ENCODE measurements at places on chromosomes 3 and 15. TPM values are rescaled to one million over a fixed set of nuclear protein-coding genes. Genes with fewer than 3 reads are reported as not detected.
A peak's percentile ranks its signal among the peaks of the same experiment; 100 is the strongest.

Gene HDGFL3
- total RNA-seq = 29.0 TPM

Gene SOX14
- not detected for total RNA-seq

DNA sequence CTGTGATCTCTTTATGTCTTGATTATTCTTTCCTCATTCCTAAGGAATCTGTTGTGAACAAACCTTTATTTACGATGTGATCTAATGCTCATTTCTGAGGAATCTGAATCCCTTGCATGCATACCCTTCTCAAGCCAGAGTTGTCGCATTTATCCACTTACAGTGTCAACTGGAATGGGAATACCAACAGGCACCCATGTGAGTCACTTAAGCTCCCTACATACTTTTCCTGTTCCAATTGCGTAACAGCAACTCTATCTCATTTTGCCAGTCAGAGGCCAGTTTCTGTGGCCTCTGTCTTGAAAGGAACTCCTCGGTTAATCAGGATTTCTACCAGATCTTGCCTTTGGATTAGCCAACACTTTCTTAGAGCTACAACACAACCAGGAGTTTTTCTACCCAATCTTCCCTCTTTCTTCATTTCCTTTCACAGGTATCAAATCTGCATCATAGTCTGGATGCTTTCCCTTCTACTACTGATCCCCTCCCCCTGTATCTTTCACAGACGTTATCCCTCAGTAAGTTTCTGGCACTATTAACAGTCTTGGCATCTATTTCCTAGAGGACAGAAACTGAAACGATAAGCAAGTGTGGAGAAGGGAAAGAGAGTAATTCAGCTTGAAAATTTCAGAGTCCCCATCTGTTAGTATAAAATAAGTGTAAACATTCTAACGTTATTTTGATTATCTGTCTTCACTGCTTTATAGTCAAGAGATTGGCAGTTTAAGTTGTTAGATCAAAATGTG, 66.8 kb upstream of the BCHE start:
- no peak overlapping the region for H3K4me3 ChIP-seq
- H3K4me1 ChIP-seq = no peaks in the 10 kb centered on the region
- H3K27me3 ChIP-seq = no peaks in the 10 kb centered on the region
- no peaks in the 10 kb centered on the region for H3K36me3 ChIP-seq
- DNase-seq = no peak

DNA sequence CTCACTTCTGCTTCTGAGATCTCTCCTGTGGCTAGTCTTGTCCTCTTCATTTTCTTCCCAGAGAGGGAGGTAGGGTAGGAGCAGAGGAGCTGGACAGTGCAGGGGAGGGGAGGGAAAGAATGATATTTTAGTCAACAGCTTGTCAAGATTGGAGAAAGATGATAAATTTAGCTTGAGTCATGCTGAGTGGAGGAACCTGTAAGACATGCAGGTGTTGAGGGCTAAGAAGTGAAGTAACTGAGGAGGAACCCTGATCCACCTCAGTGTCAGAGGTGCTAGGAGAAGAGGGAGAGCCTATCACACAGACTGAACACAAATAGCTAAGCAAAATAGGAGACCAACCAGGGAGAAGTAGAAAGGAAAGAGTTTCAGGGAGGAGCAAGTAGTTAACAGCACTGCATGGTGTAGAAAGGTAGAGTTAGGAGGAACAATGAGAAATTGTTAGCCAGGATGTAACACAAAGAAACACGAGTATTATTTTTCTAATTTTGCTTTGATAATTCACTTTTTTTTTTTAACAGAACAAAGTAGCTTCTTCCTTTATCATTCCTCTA, 108.2 kb upstream of the CHRM5 start:
- H3K4me1 ChIP-seq = no peaks in the 10 kb centered on the region
- no peaks in the 10 kb centered on the region for H3K36me3 ChIP-seq
- H3K27me3 ChIP-seq = no peaks in the 10 kb centered on the region
- no peak for DNase-seq
- H3K27ac ChIP-seq = no peak overlapping the region

- H3K27ac ChIP-seq = no peak overlapping the region
- no peak for DNase-seq
- H3K4me1 ChIP-seq = no peaks in the 10 kb centered on the region
- no peaks in the 10 kb centered on the region for H3K36me3 ChIP-seq
Measured at GRCh38 chr15:26146202-26146601, 283.1 kb upstream of the ATP10A start.

DNA sequence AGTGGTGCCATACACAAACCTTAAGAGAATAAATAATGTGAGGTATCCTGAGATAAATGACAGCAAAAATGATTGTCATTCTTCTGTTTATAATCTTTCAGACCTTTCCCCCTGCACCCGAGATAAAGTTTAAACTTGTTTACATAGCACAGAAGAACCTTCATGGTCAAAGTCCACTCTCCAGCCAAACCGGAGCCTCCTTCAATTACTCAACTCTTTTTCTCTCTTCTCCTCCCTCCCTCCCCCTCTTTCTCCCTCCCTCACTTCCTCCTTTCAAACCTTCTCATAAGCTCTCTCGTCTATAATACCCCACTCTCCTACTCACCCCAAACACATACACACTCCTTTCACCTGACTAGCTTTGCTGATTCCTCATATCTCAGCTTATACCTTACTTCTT, 198.9 kb downstream of the EFHB start:
- H3K36me3 ChIP-seq = no peaks in the 10 kb centered on the region
- DNase-seq = no peak
- H3K27ac ChIP-seq = no peak overlapping the region

GRCh38 chr15:29822100-29822683, at the start of gene TJP1:
Gene TJP1, minus strand, starts transcription at chr15:29822468. Its CDS starts 440 bp downstream, at chr15:29822028.
- H3K27ac ChIP-seq = peak within 1 kb of the TSS; percentile 94
- DNase-seq = peak; percentile 69
- no peaks in the 10 kb centered on the region for H3K36me3 ChIP-seq
- peak within 1 kb of the TSS; percentile 73 for H3K4me3 ChIP-seq
- H3K27me3 ChIP-seq = peaks cover 81% of the 10 kb centered on the region
- no peaks in the 10 kb centered on the region for H3K4me1 ChIP-seq

DNA sequence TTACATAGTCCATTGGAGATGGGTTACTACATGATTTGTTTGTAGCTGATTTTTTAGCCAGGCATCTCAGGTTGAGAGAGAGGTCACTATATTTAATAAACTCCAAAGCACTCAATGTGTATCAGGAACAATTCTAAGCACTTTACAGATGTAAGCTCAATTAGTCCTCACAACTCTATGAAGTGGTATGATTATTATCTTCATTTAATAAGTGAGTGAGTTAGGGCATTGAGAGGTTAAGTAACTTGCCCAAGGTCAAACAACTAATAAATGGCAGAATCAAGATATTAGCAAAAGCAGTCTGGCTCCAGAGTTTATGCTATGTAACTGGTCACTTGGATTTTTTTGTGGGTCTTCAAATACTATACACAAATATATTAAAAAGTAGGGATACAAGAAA, 56.3 kb upstream of the ABI3BP start:
- H3K27me3 ChIP-seq = no peaks in the 10 kb centered on the region
- no peak for DNase-seq
- no peaks in the 10 kb centered on the region for H3K4me1 ChIP-seq
- no peak overlapping the region for H3K27ac ChIP-seq

Measured in left lung (tissue), 14 donors.